A172 (cell line): ENCODE measurements at places on chromosomes 16 and 17.

GRCh38 chr17:50035421-50035879 is 20.5 kb upstream of the ITGA3 start:
- peak; percentile 46 for DNase-seq

- no peak for DNase-seq
These were observed 762 bp downstream of the PYCARD start for GRCh38 chr16:31201582-31202413.

GRCh38 chr17:62703261-62703775 is 75.8 kb downstream of the MRC2 start:
- peak; percentile 84 for DNase-seq

DNA sequence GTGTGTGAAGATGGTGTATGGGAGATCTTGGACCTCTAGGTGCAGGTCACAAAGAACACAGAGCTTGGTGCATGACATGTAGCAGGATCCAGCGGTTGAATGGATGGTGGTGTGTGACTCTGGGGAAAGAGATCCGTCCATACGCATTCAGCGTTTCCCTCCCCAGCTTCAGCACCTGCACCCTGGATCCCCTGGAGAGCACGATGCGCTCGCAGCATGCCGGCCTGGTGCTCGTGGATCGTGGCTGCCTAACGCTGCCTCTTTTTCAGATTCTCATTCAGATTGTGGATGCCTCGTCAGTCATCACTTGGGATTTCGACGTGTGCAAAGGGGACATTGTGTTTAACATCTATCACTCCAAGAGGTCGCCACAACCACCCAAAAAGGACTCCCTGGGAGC is 70.9 kb downstream of the SEC14L1 start:
- no peak for DNase-seq

- DNase-seq, result peak; percentile 66
These were observed 1.9 kb downstream of the PMP22 start for GRCh38 chr17:15263206-15263579.
